ENCODE measurements at places on chromosomes 2 and 18.
A peak's percentile ranks its signal among the peaks of the same experiment; 100 is the strongest.

GRCh38 chr2:30270166-30270565 lies 38.8 kb downstream of the LBH start:
- no peak for DNase-seq

DNA sequence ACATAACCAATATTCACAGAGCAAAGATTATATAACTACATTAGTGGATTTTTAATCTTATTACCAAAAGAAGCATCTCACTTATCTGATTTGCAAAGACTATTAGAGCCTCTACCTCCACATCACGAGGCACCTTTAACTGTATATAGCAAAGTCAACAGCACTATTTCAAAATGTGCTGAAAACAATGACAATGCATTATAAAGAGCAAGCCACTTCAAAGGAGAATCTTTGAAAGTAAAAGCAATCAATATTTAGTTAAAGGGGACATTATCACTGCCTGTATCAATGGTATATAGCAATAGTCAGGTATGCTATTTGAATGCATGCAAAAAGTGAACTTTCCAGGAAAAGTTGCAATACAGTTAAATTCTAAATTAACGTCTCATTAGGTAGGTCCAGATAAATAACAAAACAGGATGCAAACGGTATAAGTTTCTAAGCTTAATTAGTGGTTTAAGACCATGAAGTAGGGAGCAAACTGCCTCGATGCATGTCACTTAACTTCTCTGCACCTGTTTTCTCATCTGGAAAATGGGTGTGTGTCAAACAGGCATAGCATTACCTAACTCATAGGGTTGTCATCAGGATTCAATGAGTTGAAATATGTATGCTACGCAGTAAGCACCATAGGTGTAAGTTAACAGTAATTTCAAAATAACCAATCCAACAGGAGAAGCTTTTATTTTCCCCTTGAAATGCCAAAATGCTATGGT lies 31.6 kb downstream of the ATL2 start:
- DNase-seq = no peak

DNA sequence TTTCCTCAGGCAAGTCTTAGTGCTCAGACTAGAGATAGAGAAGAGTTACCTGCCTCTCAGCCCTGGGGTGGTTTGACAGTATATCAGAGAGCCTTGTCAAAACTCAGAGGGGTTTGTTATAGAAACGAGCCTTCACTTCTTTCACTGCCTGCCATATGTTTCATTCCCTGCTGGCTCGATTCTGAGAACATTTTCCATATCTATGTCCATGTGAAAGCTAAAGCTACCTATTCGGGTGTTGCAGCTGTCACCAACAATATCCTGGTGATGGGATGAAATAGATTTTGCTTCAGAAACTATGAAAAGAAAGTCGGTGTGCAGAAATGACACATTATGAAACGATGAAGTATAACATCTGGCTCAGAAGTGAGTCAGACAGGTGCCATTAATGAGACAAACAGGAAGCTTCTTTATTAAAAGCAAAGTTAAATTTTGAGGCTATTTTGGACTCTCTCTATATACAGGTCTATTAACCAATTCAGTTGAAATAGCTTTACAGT lies 56.1 kb upstream of the TANK start:
- DNase-seq = no peak

- DNase-seq = no peak
These were observed 7.8 kb upstream of the GAL3ST2 start for GRCh38 chr2:241768850-241769249.

DNA sequence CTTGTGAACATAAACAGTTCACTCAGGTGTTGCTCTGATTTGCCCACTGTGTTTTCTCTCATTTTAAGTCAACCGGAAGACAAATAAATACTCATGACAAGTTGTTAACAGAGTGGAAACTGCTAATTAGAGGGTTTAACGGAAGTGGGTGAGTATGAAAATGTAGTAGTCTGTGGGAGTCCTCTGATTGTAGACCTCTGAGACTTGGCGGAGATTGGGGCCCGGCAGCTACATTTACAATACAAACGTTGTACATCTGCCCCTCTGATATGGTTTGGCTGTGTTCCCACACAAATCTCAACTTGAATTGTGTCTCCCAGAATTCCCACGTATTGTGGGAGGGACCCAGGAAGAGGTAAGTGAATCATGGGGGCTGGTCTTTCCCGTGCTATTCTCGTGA lies 107.3 kb upstream of the FAM98A start:
- DNase-seq = no peak

DNA sequence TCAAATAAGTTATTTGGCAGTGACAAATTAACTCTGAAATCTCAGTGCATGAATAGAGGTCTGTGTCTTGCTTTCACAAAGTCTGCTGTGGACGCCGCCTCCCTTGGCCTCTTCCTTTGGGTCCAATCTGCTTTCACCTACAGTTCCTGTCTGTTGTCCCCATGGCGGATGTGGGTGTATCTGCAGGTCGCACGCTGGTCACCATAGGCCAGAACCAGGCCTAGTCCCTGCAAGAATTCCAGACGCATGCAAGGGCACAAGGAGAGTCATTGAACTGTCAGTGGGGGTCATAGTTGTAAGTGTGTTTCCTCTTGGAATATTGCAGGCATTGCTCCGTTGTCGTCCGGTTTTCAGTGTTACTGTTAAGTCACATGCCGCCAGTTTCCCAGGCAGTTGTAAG lies 7.4 kb downstream of the SOCS6 start:
- DNase-seq = no peak

- DNase-seq = no peak
These were observed 30.9 kb downstream of the MBP start for GRCh38 chr18:77101410-77102258.

GRCh38 chr2:112183327-112184025 lies 45.3 kb downstream of the FBLN7 start:
- no peak for DNase-seq

DNA sequence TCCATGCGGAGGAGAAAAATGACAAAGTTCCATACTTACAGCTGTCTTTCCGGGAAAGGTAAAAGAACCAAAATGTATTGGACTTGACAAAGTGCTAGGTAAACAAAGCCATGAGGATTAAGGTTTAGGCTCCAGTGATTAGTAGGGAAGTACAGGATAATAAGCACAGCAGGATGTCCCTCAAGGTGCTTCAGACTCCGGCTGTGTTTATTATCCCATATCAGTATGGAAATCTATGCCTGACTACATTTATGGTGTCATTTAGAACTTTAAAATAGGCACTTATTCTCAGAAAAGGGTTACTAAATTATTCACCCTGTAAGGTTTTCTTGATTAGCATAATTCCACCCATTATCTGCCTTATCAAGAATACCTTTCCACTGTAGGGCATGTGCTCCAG lies 136.3 kb upstream of the CCDC68 start:
- no peak for DNase-seq

- DNase-seq = no peak
These were observed 32.2 kb upstream of the TRIB2 start for GRCh38 chr2:12684471-12684936.

GRCh38 chr2:44244135-44244871 lies 31.0 kb upstream of the SLC3A1 start:
- peak; percentile 12 for DNase-seq

GRCh38 chr2:206445948-206446347 lies 2.6 kb downstream of the ADAM23 start:
- DNase-seq = no peak

GRCh38 chr18:23468753-23469459 lies 15.8 kb downstream of the RIOK3 start:
- no peak for DNase-seq

DNA sequence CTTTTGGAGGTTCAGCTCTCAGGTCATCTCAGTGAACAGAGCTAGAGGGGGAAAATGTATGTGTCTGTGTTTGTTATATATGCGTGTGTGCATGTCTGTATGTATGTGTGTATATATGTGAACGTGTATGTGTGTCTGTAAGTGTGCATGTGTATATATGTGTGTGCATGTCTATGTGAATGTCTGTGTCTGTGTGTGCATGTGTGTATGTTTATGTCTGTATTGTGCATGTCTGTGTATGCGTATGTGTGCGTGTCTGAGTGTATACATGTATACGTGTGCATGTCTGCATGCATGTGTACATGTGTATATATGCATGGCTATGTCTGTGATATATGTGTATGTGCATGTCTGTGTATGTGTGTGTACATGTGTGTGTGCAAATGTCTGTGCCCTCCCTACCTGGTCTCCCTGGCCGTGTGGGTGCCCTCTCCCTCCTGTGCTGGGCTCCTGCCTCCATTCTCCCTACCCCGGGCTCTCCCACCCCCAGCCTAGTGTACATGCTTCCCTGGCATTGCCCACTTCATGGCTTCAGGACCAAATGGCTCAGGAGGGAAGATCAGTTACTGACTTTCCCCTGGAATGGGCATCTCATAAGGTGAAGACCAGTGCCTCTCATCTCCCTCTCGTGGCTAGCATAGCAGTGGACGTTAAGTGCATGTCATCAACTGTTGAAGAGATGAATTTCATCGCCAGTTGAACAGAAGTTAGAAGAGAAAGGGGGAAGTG lies 49.9 kb downstream of the TRAF3IP1 start:
- DNase-seq = no peak

DNA sequence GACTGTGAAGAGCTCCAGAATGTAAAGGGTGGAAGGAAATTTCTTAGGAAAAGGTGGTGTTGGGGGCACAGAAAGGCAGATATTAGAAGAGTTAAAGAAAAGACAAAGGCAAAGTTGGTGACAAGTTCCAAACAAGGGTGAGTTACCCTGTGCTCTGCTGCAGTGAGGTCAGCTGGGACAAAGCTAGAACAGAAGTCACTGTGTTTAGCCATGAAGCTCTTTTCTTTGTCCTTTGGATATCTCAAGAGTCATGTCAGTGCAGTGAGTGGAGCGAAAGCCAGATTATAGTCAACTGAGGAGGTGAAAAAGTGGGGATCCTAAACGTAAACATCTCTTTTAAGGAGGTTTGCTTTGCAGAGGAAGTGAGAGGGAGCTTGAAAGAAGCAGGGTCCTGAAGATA lies 187.8 kb upstream of the ALPP start:
- no peak for DNase-seq

DNA sequence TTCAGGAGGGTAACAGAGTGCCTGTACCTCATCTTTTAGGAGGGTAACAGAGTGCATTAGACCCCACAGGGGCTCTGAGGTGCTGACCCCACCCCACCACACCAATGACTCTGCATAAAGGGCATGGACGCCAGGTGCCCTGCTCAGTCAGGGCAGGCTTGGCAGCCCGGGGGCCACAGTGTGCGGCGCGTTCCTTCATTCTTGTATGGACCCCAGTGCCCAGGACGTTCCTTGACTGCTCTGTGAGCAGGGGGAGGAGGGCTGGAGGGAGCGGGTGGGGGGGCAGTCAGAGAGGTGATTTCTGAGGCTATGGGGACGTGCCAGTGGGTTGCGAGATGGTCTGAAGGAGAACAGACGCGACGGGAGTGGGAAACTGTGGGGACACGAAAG lies 168.7 kb upstream of the NCK2 start:
- DNase-seq = no peak

DNA sequence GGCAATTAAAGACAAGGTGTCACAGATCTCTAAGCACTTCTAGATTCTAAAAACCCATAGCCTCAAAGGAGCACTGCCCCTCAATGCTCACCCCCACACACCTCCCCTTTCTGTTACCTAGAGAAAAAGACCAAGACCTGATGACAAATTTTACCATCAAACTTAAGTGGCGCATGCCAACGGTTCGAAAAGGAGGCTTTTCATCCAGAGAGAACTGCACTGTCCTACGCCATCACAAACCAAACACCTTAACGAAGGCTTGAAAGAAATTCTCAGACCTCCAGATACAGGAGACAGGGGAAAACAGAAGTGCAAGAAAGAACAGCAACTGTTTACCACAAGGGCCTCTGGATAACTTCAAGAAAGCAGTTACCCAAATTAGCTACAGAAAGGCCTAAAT lies 2.0 kb upstream of the ZC3H6 start:
- DNase-seq = no peak

- no peak for DNase-seq
These were observed 34.5 kb downstream of the GALNT1 start for GRCh38 chr18:35616074-35616473.

GRCh38 chr2:182553483-182553882 lies 126.6 kb upstream of the PDE1A start:
- DNase-seq = no peak

DNA sequence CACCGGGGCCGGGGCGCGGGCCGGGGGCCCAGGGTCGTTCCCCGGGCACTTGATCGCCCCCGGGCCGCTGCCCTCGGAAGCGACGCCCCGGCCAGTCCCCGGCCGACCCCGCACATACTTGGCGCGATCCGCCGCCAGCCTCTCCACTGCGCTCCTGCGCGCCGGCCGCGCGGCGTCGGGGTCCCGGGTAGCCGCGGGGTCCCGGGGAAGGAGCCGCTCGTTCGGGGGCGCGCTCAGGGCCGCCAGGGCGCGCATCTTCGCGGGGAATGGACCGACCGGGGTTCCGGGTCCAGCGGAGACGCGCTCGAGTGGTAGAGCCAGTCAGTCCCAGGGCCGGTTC lies 204 bp downstream of the FAM110C start:
- no peak for DNase-seq

GRCh38 chr2:167144179-167144898 lies 256.1 kb downstream of the XIRP2 start:
- no peak for DNase-seq

GRCh38 chr2:209565896-209566582 lies 142.2 kb downstream of the MAP2 start:
- DNase-seq = no peak

DNA sequence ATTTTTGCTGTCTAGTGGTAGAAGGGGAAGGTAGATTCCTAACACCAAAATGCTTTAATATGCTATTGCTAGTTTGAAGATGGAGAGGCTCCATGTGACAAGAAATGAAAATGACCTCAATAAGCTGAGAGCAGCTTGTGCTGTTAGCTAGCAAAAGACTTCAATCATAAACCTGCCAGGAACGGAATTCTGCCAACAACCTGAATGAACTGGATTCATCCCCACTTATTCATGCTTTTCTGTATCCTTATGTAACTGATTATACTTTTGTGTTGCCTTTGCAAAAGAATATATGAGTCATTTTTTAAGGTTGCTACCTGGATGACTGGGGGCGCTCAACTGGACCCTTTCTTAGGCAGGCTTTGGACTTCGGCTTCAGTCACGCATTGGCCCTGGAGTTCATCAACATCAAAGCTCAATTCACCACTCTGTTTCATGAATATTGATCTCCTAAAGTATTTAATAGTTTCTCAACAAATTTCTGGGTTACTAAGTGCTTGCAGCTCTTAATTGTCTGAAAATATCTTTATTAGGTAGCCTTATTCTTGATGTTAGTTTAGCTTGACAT lies 97.5 kb upstream of the KCNJ3 start:
- no peak for DNase-seq

GRCh38 chr2:230821991-230822520 lies 42.7 kb upstream of the ITM2C start:
- DNase-seq = no peak

- no peak for DNase-seq
These were observed 99.8 kb upstream of the YPEL5 start for GRCh38 chr2:30046979-30047378.

- DNase-seq = no peak
These were observed 243.4 kb downstream of the SLC8A1 start for GRCh38 chr2:40208463-40208862.

DNA sequence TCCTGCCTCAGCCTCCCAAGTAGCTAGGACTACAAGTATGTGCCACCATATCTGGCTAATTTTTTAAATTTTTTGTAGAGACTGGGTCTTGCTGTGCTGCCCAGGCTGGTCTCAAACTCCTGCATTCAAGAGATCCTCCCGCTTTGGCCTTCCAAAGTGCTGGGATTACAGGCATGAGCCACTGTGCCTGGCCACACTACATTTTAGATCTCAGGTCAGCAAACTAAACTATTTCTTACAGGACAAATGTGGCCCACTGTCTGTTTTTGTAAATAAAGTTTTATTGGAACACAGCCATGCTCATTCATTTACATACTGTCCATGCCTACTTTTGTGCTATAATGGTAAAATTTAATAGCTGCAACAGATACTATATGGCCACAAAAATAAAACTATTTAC lies 17.8 kb downstream of the INO80D start:
- no peak for DNase-seq
